Right renal cortex interstitium (tissue), 3 donors: ENCODE measurements at places on chromosomes 11 and 22. TPM values are rescaled to one million over a fixed set of nuclear protein-coding genes. Genes with fewer than 3 reads are reported as not detected.

GRCh38 chr11:86551288-86552092 lies 120.9 kb downstream of the ME3 start:
- no peak for DNase-seq

The TSSK2 gene
- 0.14 TPM for polyA plus RNA-seq

The MS4A4A gene
- 4.7 TPM for polyA plus RNA-seq

GRCh38 chr11:111846063-111846462 lies 25.3 kb downstream of the ALG9 start:
- DNase-seq, result no peak

DNA sequence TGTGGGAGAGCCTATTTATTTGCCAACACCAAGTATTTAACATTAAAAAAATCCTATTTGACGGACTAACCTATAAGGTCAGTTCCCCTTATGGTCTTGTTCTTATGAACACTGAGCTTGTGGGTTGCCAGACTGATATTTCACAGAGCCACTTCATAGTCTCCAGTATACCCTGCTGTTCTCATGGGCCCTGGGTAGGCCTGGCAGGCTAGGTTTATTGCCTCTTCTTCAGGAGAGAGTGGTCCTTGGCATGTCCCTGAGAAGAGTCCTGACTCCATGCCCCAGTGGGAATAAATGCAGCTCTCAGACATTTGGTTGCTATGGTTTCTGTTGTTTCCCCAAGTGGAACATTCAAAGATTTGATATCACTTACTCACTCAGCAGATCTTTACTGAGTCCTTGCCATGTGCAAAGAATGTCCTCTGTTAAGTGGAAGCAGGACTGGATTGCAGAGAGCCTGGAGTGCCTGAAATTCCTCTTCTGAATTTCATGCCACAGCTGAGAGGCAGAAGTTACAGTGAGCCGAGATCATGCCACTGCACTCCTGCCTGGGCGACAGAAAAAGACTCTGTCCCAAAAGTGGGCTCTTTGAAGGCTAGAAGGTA lies 15.7 kb downstream of the SLC5A1 start:
- DNase-seq, result no peak

DNA sequence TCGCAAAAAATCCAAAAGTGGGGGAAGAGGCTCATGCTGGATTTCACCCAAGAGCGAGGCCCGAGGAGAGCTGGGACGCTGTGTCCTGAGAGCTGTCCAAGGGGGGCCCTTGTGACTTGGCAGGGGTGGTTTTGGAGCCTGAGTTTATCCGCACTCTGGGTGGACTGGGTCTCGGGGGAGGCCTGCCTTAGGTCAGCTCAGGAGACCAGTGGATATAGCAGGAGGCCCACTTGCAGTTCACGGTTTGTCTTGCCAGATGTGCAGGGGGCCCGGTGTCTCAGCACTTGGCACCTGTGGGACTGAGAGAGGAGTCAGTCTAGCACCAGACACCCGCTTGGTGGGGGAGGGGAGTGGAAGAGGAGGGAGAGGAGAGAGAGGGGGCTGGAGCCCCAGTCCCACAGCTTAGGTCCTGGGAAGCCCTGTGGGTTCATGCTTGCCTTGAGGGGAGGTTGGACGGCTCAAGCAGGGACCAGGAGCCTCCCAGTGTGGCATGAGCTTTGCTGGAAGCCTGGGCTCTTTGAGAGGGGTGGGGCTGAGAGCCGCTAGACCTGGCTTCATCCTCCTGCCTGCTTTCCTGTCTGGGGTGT lies 33.4 kb downstream of the PARVB start:
- DNase-seq, result no peak

DNA sequence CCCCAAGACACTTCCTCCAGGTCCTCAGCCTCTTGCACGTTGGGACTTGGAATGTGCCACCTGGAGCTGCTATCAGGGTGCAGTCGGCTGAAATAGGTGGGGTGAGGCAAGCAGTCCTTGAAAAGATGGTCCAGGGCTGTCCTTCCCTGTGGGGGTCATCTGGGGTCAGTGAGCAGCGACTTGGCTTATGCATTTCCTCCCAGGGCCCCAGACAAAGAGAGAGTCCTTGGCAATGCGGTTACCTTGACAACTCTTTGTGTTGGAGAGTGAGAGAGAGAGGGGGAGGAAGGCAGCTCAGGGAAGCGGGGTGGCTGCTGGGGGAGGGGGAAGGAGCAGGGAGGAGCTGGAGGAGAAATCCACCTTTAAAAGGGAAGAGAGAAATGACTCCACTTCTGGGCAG lies 93.8 kb downstream of the MIAT start:
- DNase-seq, result no peak

DNA sequence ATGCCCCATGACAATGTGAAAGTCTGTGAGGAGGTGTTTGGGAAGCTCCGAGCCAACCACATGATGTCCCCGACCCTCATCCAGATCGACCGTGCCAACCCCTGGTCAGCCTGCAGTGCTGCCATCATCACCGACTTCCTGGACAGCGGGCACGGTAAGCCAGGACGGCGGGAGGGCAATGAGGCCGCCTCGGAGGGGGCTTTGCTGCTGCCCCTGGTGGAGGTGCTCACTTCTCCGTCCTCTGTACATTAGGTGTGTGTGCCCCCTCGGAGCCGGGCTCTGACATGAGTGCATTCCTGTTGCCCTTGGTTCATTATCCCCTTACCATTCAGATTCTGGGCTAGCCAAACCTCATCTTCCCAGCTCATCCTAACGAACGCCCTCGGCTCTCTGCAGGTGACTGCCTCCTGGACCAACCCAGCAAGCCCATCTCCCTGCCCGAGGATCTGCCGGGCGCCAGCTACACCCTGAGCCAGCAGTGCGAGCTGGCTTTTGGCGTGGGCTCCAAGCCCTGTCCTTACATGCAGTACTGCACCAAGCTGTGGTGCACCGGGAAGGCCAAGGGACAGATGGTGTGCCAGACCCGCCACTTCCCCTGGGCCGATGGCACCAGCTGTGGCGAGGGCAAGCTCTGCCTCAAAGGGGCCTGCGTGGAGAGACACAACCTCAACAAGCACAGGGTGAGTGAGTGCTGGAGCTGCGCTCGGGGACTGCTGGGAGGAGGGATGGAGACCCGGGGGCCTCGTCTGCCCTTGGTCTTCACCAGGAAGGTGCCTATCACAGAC lies 13.8 kb downstream of the ADAMTS15 start:
- DNase-seq, result no peak

The SLC37A2 gene
- 1.0 TPM for polyA plus RNA-seq

The C11orf21 gene
- polyA plus RNA-seq, result 0.55 TPM

GRCh38 chr22:48901324-48901723 lies 926.3 kb downstream of the BRD1 start:
- DNase-seq, result no peak

The TEX54 gene
- 0.28 TPM for polyA plus RNA-seq

- no peak for DNase-seq
These were observed 977.0 kb downstream of the TBC1D22A start for GRCh38 chr22:47739291-47740015.

- DNase-seq, result no peak
These were observed 10.9 kb upstream of the MPEG1 start for GRCh38 chr11:59223611-59224010.

DNA sequence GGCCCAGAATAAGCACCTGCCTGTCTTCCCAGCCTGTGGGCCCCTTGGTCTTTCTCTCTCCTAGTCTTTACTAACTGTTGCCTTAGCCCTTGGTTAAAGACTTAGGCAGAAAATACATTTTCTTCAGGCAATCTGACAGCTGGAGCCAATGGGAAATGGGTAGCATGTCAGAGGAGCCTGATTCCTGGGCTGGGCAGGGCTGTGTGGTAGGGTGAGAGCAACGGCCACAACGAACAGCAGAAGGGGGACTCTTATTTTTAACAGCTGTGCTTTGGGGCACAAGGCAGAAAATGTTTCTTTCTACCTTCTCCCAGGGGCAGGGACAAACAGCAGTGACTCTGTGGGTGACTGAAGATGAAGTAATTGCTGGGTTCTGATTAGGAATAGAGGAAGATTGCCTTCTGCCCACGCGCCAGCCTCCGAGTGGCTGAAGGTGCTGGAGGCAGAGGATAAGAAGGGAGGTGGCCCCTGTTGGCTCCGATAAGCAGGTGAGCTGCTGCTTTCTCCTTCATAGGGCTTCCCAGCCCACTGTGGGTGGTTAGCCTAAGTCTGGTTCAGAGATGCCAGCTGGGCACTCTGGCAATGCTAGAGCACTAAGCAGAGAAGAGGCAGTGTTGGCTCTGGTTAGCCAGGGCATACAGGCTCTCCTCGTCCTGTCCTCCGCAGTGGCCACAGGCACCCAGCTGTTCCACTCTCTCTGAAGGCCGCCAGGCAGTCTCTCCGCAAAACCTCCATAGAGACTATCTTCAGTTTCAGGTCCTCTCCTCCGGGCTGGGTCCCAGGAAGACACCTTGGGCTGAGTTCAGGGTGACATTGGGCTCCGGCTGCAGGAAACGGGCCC lies 1.5 kb downstream of the YPEL4 start:
- DNase-seq, result no peak

The SEPTIN3 gene
- 6.9 TPM for polyA plus RNA-seq

DNA sequence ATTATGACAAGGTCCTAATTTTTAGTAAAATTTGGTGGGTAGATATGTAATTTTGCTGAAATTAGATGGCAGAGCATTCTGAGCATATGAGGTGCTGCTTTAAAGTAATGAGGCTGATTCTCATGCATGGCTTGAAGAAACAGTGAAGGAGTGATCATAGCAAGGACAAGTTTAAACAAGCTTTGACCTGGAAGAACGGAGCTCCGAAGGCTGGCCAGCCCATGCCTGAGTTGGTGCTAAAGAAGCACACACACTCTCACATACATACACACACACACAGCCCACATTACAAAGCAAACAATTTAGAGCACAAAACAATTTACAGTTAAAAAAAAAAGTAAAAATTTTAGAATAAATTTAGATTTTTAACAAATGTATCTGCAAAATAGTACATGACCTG lies 150.7 kb downstream of the DCDC1 start:
- DNase-seq, result no peak

DNA sequence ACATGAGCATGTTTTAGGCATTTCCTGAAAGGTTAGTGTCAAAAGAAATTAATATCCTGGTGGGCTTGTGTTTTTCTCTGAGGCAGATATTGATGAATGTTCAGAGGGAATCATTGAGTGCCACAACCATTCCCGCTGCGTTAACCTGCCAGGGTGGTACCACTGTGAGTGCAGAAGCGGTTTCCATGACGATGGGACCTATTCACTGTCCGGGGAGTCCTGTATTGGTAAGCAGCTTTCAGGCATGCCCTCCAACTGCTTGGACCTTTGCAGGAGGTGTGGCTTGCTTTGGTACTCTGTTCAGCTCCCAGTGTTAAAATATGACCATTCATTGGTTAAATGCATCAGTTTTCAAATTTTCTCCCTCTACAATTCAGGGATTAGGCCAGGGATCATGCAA lies 658.6 kb upstream of the ANO5 start:
- DNase-seq, result no peak

DNA sequence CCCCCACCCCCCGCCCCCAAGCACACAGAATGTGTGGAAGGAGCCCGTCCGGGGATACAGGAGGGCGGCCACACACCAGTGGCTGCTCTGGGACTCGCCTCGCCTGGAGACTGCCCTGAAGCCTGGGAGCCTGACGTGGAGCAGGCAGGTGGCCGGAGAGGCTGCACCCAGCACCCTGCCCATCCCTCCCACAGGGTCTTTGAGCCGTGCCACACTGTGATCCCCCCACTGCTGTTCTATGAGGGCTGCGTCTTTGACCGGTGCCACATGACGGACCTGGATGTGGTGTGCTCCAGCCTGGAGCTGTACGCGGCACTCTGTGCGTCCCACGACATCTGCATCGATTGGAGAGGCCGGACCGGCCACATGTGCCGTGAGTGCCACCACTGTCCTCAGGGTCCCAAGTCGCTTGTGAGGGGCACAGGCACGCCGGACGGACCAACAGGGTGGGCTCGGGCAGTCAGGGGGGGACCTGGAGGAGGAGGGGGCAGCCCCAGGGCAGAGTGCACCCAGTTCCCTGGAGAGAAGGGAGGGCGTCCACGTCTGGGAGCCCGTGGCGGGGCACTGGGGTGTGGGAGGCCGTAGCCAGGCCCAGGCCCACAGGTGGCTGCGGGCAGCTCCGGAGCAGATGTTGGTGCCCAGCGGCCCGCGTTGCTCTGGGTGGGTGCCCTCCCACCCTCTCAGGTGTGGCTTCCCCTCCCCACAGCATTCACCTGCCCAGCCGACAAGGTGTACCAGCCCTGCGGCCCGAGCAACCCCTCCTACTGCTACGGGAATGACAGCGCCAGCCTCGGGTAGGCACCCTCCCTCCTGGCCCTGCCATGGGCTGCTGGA lies 27.0 kb upstream of the MUC5B start:
- no peak for DNase-seq

DNA sequence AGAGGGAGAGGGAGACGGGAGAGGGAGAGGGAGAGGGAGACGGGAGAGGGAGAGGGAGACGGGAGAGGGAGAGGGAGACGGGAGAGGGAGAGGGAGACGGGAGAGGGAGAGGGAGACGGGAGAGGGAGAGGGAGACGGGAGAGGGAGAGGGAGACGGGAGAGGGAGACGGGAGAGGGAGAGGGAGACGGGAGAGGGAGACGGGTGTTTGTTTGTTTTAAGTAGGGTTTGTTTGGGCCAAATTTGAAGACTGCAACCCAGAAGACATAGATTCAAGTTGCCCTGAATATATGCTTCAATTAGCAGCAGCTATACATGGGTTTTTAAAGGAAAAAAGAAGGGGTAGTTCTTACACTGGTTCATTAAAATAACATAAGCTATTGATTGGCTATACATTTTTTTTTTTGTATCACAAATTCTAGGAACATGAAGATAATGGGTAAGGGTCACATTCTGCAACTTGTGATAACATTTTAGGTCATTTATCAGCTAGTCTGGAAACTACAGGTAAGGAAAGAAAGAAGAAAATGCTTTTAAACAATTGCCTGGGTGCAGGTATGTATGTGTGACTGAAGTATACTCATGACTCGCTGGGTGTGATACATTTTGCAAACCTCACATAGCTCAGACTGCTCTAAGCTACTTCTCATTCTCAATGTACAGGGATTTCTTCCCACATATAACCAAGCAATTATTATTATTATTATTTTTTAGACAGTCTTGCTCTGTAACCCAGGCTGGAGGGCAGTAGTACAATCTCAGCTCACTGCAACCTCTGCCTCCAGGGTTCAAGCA lies 67.3 kb downstream of the MCHR1 start:
- DNase-seq, result no peak

The KLHL35 gene
- 0.58 TPM for polyA plus RNA-seq

- DNase-seq, result no peak
These were observed 18.2 kb upstream of the KIRREL3 start for GRCh38 chr11:127018683-127019279.

DNA sequence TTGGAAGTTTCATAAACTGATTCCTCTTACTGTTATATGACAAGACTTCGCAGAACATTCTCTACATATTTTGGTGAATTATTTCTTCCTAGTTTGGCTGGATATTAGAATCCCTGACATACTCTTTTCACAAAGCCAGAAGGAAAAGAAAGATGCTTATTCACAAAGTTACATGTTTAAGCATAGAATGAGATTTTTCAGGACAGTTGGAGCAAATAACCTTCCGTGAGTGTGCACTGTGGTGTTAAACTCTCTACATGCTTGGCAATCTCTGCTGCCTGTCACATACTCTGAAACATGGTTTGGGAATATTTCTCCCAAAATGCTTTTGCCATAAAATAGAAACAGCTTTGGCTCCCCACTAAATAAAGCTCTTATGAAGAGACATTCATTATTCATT lies 230.0 kb upstream of the MTNR1B start:
- no peak for DNase-seq

The STIP1 gene
- 209 TPM for polyA plus RNA-seq

The MYO18B gene
- 0.06 TPM for polyA plus RNA-seq

GRCh38 chr22:49549256-49550140 lies 278.2 kb downstream of the BRD1 start:
- no peak for DNase-seq
